ENCODE measurements at places on chromosomes 2 and 18.

- DNase-seq, result no peak
Observed at GRCh38 chr2:135708159-135708558, 33.5 kb upstream of the UBXN4 start.

DNA sequence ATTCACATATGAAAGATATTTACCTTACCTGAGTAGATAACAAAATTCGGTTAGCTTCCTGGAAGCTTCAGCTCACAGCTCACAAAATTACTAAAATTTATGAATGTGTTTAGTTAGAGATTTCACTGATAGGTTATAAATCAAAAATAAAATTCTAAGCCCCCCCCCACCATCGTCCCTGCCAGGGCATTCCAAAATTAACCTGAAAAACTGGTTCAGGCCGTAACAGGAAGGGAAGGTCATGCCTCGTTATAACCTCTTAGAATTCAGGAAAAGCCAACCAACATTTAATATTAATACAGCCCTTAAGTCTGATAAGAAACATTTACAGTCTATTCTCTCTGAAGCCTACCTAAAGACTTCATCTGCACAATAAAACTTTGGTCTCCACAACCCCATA lies 48.9 kb downstream of the COX7A2L start:
- DNase-seq, result no peak

DNA sequence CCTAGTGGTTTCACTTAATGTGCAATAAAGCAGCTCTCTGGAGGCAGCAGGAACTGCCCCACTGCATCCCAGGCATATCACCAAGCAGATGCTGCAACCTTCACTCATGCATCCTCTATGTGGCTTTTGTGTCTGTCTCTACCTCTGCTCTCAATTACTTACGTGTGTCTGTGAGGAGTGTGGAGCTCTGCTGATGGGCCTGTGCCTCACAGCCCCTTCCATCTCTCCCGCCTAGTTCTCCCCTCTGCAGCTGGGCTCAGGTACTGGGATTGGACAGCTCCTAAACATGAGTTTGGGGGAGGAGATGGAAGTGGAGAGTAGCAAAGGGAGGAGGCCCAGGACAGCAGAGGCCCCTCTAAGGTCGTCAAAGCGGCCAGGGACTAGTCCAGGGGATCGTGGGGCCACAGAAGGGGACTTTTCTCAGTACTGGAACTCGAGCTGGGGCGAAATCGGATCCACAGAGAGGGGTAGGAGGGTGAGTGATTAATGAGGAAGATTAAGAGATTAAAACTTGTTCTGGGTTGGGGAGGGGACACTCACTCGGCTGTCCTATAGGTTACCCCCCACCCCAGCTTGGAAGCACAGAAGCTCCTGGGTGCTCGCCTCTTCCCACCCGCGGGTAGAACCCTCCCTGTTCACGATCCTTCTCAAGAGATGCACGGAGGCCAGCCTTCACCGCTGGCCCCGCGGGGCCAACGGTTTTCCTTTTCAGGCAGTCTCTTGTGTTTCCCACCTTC lies 2.1 kb upstream of the LBX2 start:
- DNase-seq, result no peak

- DNase-seq, result no peak
Observed at GRCh38 chr2:11665510-11666362, 4.3 kb downstream of the NTSR2 start.

DNA sequence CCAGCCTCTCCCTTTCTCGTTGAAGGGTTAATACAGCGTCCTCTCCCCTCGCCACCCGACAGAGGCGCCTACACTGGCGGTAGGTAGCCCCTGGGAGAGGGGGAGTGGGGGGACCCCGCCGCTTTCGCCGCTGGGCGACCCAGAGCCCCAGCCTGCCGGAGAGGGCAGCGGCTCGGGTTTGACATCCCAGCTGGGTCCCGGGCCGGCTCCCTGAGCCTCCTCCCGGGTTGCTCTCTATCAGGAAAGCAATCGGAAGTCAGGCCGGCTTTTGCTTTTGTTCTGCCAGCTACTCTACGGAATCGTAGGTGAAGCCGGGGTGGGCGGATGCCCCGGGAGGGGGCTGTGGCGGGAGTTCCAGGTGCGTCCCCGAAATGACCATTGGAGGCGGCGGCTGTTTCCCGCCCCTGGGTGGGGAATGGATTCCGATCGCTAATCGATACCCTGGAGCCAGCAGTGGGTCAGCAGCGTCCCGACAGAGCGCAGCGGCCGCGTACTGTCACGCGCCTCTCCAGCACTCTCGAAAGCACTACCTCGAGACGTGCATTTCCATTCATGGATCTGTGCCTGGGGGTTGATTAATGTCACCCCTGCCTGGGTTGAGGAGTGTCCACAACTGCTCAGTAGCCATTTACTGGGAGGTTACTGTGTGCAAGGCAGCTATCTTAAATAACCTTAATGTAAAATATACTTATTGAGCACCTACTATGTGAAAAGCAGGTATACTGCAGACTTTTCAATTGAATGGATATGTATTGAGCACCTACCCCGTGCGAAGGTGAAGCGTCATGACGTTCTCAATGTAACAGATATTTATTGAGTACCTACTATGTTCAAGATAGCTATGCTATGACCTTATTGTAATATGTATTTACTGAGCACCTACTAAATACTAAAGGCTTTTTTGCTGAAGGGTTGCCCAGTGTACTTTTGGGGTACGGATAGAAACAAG lies 1.1 kb downstream of the MAPK4 start:
- peak; percentile 14 for DNase-seq

- peak; percentile 95 for DNase-seq
Observed at GRCh38 chr18:31206787-31207381, 44.2 kb upstream of the DSC1 start.

DNA sequence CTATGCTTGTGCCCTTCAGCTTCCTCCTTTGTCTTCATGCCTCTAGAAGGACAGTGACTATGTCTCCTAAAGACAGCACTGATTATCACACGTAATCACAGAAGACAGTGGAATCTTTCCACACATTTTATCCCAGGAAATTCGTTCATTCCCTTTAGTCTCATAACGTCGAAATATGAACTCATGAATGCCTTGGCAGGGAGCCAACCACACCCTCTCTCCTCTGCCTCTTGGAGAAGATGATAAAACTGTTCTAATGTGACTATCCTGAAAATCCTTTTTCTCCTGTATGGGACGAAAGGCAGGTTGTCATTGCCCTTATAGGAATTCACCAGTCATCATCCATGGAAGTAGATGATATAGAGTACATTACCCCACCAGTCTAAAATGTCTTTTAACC lies 726.6 kb upstream of the FANCL start:
- no peak for DNase-seq

DNA sequence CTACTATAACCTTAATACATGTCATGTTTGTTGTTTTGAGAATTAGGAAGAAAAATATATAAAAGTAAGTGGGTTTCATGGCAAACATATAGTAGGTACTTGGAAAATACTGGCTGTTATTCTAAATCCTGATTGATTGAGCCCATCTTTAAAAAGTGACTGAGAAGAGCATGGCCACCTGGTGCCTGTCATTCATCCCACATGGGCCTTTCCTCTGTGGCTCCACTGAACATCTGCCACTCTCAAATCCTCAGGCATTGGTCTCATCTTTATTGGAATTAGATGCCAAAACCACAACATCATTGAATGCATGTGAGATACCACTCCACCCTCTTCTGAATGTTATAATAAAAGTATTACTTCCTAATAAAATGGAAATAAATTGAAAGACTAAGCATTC lies 101.6 kb upstream of the TTN start:
- no peak for DNase-seq

DNA sequence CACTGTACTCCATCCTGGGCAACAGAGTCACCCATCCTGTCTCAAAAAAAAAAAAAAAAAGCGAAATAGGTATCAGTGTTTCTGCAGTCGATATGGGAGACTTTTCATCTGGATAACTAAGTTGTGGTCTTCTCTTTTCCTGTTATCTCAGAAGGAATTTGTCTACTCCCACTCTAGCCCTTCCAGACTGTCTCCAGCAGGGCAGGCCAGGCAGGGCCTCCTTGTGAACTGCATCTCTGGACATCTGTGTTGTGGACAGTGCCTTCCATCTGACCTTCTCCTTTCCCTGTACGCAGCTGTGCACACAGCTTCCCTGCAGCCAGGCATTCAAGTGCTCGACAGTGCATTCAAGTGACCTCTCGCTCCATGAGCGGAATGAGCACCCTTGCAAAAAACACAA lies 110.2 kb downstream of the CABLES1 start:
- DNase-seq, result no peak

GRCh38 chr2:191333911-191334357 lies 88.7 kb downstream of the MYO1B start:
- DNase-seq, result no peak

DNA sequence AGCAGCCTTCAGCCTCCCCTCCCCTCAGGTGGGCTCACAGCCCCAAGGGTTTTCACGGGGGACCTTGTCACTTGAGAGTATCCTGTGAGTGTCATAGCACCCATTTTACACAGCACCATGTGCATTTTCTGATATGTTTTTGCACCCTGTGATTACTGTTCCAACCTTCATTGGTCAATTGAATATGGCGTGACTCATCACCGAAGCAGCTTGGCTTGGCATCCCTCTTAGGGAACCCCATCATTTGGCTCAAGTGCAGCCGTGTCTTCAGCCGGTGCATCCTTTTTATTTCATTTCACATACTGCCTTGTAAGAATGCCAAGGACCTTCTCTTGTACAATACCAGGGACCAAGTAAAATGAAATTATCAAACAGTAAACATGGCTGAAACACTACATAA lies 57.6 kb downstream of the NPAS2 start:
- no peak for DNase-seq

- no peak for DNase-seq
Observed at GRCh38 chr2:152686321-152686720, 30.9 kb downstream of the PRPF40A start.

DNA sequence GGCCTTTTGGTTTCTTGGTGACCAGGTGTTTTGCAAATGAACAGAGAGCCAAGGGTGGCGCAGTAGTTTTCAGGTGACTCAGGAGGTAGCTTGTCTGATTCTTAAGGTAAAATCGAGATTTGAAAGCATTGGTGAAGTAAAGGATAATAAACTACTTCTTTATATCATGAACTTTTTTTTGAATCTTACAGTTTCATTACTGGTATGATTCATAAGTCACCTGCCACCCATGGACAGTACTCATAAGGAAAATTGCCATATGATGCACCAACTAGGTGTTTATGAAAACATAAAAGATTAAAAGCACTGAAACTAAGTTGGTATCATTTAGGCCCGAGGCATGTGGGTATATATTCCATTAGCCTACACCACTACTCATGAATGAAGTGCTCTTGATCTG lies 84.1 kb upstream of the MGAT5 start:
- DNase-seq, result no peak

GRCh38 chr2:209499069-209499468 lies 75.2 kb downstream of the MAP2 start:
- no peak for DNase-seq

GRCh38 chr2:191195021-191195420 lies 44.2 kb upstream of the STAT4 start:
- DNase-seq, result no peak

- no peak for DNase-seq
Observed at GRCh38 chr18:44409071-44409470, 271.6 kb upstream of the SETBP1 start.

DNA sequence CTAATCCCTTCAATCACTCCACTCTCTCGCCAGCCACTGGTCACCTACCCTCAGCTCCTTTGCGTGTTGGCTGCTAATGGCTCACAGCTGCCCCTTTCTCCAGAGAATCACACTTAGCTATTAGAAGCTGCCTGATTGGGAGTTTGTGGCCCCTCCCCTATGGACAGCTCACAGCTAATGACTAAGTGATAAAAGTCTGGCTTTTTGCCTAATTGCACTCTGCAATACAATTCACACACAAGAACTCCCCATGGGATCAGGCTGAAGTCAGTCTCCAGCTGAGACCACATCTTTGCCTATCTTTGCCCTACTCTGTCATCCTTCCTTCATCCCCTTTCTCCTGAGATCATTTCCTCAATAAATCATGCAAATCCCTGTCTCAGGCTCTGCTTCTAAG lies 701.9 kb upstream of the RAB6C start:
- no peak for DNase-seq

DNA sequence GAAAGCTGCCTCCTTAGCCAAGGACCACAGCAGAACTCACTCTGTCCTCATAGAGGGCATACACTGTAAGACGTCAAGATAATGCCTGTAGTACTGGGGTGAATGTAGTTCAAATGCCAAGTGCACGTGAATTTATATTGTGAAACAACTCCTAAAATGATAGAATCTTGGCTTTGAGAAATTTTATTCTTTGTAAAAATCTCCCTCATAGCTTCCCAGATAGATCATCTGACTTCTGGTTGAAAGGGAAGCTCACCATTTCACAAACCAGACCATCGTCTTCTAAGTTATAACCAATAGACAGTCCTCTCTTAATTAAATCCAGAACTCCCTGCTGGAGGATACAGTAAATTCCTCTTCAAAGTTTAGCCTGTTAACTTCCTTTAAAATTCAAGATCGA lies 110.9 kb upstream of the MSTN start:
- no peak for DNase-seq

- DNase-seq, result no peak
Observed at GRCh38 chr2:119205001-119205706, 18.5 kb upstream of the STEAP3 start.

DNA sequence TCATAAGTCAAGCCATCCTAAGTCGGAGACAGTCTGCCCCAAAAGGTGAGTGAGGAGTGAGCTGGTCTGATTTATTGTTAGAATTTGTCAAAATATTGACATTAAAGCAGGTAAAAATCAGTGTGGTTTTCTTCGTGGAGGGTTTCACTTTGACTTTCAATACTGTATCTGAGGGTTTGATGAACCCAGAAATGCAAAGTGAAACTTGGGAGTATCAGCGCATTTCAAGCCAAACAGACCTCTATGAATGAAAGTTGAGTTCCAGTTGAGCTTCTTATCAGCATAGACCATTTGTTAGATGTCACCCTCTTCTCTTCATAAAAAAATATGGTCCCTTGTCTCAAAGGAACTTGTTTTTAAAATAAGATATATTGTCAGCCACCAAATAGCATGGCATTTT lies 21.7 kb upstream of the CXCR4 start:
- no peak for DNase-seq

- DNase-seq, result no peak
Observed at GRCh38 chr2:158817588-158817987, 22.5 kb downstream of the DAPL1 start.

GRCh38 chr2:7758073-7758759 lies 841.0 kb downstream of the RNF144A start:
- no peak for DNase-seq

GRCh38 chr2:99840831-99841230 lies 301.6 kb downstream of the AFF3 start:
- DNase-seq, result no peak

DNA sequence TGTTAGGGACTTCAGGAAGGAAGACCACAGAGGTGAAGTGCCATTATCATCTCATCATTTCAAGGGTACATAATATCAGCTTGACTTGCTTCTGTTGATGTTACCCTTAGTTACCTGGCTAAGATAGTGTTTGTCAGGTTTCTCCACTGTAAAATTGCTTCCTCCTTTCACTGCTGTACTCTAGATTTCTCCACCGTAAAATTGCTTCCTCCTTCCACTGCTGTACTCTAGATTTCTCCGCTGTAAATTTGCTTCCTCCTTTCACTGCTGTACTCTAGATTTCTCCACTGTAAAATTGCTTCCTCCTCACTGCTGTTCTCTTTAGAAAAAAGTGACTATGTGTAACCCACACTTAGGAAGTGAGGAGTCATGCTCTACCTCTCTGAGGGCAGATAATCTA lies 1460.3 kb downstream of the SUCLG1 start:
- no peak for DNase-seq

GRCh38 chr2:10787176-10787968 lies 25.2 kb downstream of the PDIA6 start:
- DNase-seq, result no peak

GRCh38 chr2:36653155-36653554 lies 43.4 kb upstream of the VIT start:
- DNase-seq, result no peak

GRCh38 chr18:62338446-62339105 lies 13.5 kb downstream of the TNFRSF11A start:
- DNase-seq, result no peak
